NCI-H526 (cell line): ENCODE measurements at places on chromosomes 7 and 10.

GRCh38 chr10:4053940-4054339, 268.9 kb upstream of the KLF6 start:
- DNase-seq: no peak

GRCh38 chr7:30934225-30934624, 22.6 kb downstream of the AQP1 start:
- DNase-seq: no peak

GRCh38 chr7:29343399-29343798, 148.8 kb downstream of the CHN2 start:
- no peak for DNase-seq

DNA sequence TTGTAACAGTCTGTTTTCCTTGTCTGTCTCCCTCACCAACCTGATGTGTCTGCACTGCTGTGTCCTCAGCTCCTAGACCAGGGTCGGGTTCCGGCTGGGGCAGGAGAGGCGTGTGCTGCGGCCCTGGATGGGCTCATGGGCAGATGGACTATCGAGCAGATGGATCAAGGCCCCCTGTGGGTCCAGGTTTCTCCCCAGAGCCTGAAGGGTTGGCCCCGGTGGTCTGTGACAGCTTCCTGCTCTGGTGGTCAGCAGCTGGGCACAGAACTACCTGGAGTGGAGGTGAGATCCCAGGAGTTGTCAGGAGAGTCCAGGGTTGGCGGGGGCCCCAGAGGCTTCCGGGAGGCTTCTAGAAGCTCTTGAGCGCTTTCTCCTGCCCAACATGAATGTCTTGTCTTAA, 75.1 kb downstream of the GRK5 start:
- no peak for DNase-seq

DNA sequence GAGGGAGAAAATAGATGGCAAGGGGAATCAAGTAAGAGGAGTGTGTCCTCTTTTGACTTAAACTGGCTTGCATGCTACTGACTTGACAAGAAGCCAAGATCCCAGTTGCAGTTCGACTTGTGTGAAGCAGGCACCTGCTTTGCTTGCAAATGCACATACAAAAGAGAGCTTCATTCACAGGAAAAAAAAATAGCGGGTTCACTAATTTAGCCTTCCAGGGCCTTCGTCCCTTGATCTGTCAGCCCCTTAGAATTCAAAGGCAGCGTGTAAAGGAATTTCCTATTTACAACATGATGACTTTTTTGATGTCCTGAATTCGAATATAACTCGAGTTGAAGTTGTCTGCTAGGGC, 192.1 kb downstream of the CELF2 start:
- DNase-seq: no peak

GRCh38 chr7:140010194-140010895, 52.4 kb downstream of the PARP12 start:
- DNase-seq: no peak

GRCh38 chr10:30073045-30073766, 13.8 kb upstream of the JCAD start:
- no peak for DNase-seq

- no peak for DNase-seq
Observed at GRCh38 chr7:133386205-133386604, 133.3 kb downstream of the EXOC4 start.

GRCh38 chr10:114010316-114010715, 33.4 kb upstream of the ADRB1 start:
- no peak for DNase-seq

GRCh38 chr10:13920031-13920430, 333.3 kb downstream of the PRPF18 start:
- no peak for DNase-seq

DNA sequence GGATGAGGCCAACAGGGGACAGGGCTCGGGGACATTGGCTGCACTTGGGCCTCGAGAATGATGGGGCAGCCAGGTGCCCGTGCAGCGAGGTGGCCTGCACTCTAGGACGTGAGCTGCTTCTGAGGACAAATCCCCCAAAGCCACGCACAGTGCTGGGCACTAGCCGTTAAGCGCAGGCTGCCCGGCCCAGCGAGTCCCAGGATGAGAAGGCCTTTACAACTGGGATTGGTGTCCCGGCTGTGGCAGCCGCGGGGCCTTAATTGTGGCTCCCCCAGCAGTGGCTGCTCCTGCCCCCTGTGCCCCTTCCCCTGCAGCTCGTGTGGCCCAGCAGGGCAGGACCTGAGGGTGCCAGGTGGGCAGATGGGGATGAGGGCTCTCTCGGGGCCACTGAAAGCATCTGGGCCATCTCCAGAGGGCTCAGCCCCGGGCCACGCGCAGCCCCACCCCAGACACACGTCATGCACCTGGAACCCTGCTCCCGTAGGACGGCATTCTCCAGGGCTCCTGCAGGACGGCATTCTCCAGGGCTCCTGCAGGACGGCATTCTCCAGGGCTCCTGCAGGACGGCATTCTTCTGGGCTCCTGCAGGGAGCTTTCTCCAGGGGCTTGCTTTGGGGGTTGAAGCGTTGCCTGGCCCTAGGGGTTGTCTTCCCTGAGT, 6.6 kb downstream of the PWWP2B start:
- DNase-seq: no peak

DNA sequence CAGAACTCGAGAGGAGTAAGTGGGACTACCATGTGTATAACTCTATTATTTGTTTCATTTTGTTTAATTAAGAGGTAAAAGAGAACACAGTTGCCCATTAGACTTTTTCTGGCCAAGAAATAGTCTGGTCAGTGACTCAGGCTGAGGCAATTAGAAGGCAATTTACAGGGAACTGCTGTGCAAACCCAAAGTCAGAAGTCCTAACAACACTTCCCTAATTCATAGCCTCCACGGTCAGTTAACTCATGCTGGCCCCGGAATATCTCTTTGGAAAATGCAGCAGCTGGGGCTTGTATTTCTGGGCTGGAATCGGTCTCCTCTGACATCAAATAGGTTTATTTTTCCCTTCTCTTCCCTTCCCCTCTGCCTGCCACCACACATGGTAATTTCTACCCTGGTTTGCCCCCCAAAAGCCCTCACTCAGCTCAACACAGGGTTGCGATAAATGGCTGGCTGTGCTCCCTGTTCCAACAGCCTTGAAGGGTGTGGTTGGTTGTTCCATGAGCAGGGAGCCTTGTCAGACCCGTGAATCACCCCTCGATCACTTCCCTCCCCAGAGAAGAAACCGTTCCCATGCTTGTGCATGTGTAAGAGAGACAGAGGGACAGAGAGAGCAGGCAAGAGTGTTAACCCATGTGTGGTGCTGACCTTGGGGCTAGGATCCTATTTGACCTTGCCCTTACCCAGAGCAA, 5.3 kb downstream of the SH3PXD2A start:
- DNase-seq: no peak

DNA sequence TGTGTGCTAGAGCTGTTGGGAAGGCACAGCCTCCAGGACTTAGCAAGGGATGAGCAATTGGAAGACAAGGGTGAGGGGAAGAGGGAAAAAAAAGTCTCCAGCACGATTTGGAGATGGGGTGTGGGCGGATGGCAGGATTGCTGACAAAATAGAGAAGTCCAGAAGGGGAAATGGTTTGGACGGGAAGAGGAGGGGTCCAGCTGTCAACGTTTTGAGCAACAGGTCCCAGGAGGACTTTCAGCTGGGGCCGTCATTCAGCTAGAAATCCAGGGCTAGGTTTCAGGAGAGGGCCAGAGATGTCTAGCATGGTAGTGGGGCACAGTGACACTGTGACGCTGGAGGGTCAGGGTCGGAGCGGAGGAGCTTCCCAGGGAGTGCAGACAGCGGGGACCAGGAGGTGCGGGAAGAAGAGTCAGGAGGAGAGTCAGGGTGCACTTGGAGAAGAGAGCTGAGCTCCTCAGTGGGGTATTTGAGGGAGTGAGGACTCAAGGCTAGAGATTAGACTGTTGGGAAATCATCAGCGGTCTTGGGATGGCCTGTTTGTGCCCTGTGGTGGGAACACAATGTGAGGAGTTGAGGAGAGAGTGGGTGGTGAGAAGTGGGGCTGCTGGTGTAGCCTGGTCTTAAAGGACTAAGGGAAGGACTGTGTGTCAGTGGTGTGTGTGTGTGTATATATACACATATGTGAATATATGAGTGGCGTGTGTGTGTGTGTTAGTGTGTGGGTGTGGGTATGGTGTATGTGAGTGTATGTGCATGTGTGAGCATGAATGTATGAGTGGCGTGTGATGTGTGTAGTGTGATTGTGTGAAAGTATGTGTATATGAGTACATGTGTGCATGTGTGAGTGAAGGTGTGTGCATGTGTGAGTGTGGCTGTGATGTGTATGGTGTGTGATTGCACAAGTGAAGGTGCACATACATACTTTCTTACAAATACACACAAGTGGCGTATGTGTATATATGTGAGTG, 3.8 kb downstream of the ZYX start:
- no peak for DNase-seq

GRCh38 chr10:70589762-70590654, 12.5 kb downstream of the PRF1 start:
- DNase-seq: no peak

DNA sequence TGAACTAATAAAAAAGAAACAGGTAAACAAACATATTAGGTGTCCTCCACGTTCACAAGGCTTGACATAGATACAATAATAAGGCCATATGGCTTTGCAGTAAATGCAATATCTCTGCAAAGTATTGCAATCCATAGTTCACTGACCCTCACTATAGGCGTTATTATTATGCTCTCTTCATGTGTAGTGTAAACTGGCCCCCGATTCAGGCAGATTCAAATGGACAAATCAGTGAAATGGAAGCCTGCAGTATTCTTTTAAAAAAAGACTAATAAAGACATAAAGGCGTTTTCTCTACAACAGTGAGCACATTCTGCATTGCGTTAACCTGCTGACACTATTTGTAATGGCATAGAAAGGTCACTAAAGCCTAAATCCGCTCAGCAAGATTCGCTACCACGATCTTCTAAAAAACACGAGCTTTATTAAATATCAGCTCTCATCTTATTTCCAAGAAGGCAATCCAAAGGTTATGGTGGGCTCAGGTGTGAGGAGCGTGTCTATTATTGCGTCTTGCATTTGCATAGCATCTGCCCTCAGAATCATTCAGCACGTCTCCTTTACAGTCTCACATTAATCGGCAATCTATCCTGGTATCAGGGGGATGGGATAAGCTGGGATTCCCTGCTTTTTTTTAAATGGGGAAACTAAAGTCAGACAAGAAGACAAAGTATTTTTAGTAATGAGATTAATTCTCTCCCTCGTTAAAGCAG, 36.2 kb downstream of the FRMD4A start:
- DNase-seq: no peak
